ENCODE measurements at places on chromosomes 16 and 17.

- no peak for DNase-seq
Observed at GRCh38 chr17:57424777-57425188, 168.5 kb downstream of the MSI2 start.

- no peak for DNase-seq
Observed at GRCh38 chr17:34051046-34051445, 204.0 kb upstream of the CCL2 start.

- DNase-seq: no peak
Observed at GRCh38 chr17:33964344-33964979, 290.6 kb upstream of the CCL2 start.

DNA sequence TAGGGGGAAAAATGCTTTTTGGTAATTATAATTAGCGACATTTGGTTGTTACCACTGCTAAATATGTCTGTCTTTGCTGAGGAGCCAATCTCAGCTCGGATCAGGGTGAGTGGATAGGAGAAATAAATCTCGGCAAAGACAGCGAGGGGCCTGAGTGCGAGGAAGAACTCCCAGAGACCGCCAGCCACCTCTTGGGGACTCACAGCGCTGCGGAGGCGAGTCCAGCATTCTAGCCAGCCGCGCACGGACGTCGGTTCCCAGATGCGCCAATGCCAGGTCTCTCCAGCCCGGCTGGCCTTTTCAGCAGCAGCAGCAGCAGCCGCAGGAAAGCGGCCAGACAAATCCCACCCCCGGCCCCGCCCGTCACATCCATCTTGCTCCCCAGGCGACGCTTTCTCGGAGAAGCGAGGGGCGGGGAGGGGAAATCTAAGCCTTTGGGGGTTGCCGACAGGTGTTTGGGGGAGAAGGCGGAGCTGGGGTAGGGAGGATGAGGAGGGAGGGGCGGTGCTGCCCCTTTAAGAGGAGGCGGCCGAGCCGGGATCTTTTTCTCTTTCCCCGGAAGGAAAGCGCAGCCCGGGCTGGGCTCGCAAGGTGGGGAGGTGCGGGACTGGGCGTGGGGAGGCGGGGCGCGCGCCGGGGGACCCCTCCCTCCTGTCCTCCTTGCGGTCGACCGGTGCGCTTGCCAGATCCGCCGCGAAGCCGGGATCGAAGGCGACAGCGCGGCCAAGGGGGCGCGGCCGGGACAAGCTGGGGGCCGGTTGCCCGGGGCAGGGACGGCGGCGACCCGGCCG lies at the start of gene ITGA3:
Gene ITGA3 (plus strand): TSS at position 685 of the 791 bp plus-strand sequence. CDS start 330 bp downstream, outside the sequence.
- DNase-seq: peak; percentile 90

GRCh38 chr16:10181196-10182162 lies 749 bp downstream of the GRIN2A start:
- DNase-seq: peak; percentile 85

Data from right cardiac atrium (tissue), 5 donors.